Muscle of leg (tissue), 16 donors: ENCODE measurements at places on chromosomes 12 and 14.

DNA sequence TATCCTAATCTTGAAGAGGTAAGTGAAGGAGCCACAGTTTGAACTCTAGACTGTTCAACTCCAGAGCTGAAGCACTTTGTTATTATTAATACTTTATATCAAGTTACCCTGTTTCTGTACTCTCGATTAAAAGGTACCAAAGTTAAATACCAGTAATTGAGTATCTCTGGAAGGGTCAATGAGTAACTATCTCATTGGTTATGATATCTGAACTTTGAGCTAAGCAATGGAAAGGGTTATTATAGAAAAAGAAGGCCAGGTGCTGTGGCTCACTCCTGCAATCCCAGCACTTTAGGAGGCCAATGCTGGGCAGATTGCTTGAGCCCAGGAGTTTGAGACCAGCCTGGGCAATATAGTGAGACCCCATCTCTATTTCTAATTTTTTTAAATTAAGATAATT is 9.9 kb downstream of the TMEM19 start:
- no peak for DNase-seq

DNA sequence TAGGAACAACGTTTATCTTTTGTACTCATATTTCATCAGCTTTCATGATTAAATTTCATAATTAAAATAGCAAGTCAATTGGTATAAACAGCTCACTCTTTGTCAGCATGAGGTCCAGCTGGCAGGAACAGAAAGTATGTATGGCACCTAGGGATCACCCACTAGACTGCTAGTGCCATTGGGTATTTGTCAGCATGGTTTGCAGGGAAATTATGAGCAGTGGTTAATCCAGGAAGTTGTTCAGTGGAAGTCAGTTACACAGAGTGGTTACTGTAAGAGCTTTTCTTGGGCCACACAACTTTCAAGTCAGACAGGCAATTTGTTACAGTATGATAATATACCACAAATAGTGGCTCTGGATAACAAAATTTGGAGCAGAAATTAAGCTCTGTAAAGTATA is 340.3 kb upstream of the RGS6 start:
- no peak for DNase-seq

GRCh38 chr14:19771895-19772430 is 1.3 kb upstream of the OR4M1 start:
- no peak for DNase-seq

- no peak for DNase-seq
Observed at GRCh38 chr14:77364146-77364545, 12.7 kb downstream of the TMED8 start.
